Gastrocnemius medialis (tissue), 4 donors: ENCODE measurements at places on chromosomes 16 and 17.

DNA sequence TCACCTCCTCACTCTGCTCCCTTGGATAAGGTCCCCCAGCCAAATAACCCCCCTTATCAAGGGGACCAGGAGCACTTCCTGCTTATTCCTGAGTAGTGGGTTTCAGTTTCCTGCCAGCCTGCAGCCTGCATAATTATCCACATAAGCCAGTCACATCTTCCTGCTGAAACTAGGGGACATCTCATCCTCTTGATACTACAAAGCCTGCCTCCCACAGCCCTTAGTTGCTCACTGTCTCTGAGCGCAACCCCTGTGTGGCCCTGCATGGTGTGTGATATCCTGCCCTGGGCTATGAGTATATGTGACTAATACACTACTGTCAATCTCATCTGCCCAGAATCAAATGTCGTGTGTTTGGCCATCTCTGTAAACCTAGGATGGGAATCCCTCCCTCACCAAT lies 8.0 kb upstream of the XYLT2 start:
- no peak for DNase-seq

DNA sequence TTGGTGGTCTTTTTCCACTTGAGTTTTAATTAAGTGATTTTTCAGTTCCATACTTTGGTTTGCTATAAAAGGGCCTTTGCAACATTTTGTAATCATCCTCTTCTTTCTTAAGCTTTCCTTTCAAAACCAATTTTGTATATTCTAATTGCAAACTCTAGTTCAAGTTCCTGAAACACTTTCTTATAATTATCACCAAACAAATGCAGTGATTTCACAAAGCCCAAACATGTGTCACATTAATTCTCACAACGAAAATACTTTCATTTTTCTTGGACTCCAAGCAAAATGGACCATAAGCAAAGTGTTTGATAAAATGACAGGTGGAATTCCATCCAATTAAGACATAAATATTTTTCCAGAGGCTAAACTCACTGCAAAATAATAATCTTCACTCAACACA lies 188.2 kb upstream of the IRX5 start:
- no peak for DNase-seq

GRCh38 chr16:31409433-31409832 lies 16.3 kb downstream of the ITGAD start:
- no peak for DNase-seq

DNA sequence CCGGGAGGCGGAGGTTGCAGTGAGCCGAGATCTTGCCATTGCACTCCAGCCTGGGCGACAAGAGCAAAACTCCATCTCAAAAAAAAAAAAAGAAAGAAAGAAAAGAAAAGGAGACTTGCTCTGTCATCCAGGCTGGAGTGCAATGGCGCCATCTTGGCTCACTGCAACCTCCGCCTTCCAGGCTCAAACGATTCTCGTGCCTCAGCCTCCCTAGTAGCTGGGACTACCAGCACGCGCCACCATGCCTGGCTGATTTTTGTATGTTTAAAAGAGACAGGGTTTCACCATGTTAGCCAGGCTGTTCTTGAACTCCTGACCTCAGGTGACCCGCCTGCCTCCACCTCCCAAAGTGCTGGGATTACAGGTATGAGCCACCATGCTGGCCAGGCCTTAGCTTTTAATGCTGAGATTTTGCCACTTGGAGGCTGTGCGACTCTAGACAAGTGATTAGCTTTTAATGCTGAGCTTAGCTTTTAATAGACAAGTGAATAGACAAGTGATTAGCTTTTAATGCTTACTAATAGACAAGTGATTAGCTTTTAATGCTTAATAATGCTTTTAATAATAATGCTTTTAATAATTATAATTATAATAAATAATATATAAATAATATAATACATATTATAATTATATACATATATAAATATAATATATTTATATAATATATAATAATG lies 9.6 kb downstream of the LDAF1 start:
- DNase-seq, result no peak

- DNase-seq, result no peak
These were observed 23.5 kb downstream of the TADA2A start for GRCh38 chr17:37430051-37430627.

DNA sequence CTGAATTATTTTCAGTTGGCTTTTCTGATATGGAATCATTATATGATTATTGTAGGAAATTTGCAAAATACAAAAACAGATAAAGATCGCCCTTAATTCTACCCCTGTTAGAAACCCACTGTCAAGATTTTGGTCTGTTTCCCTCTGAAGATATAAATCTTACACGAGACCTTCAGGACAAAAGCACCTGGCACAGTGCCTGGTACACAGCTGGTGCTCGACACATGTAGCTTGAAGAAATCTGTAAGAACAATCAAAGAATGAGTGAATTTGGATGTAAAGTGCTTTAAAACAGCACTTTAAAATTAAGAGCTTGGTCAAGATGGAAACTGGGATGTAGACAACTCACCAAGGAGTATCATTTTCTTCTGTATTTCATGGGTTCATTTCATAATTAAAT lies 181.1 kb downstream of the C16orf78 start:
- DNase-seq, result no peak

GRCh38 chr16:81863630-81864352 lies 84.7 kb downstream of the PLCG2 start:
- no peak for DNase-seq

DNA sequence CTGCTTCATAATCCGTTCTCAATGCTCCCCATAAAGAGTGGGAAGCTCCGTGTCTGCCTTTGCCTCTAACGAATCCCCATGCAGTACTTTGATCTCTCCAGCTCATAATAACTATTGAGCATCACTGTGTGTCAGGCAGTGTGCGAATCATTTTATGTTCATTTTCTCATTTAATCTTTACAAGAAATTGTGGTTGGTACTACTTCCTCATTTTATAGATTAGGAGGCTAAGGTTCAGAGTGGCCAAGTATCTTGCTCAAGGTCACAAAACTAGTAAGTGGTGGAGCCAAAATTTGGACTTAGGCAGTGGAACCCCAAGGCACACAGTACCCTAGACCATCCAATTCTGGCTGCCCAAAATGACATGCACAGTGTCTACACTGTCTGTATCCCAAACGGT lies 44.8 kb downstream of the ABCC12 start:
- DNase-seq, result no peak

DNA sequence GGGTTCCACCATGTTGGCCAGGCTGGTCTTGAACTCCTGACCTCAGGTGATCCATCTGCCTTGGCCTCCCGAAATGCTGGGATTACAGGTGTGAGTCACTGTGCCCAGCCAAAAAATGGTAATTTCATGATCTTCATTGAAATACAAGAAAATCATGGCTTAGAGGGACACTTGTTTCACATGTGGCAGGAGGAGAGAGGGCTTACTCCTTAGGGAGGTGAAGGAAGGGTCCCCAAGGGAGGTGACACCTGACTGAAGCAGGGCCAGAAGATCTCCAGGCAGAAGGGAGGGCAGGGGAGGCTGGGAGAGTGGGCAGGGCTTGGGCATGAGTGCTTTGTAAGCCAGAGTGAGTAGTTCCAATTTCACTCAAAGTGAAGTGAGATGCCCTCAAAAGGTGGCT lies 20.0 kb upstream of the ITGAX start:
- DNase-seq, result no peak

DNA sequence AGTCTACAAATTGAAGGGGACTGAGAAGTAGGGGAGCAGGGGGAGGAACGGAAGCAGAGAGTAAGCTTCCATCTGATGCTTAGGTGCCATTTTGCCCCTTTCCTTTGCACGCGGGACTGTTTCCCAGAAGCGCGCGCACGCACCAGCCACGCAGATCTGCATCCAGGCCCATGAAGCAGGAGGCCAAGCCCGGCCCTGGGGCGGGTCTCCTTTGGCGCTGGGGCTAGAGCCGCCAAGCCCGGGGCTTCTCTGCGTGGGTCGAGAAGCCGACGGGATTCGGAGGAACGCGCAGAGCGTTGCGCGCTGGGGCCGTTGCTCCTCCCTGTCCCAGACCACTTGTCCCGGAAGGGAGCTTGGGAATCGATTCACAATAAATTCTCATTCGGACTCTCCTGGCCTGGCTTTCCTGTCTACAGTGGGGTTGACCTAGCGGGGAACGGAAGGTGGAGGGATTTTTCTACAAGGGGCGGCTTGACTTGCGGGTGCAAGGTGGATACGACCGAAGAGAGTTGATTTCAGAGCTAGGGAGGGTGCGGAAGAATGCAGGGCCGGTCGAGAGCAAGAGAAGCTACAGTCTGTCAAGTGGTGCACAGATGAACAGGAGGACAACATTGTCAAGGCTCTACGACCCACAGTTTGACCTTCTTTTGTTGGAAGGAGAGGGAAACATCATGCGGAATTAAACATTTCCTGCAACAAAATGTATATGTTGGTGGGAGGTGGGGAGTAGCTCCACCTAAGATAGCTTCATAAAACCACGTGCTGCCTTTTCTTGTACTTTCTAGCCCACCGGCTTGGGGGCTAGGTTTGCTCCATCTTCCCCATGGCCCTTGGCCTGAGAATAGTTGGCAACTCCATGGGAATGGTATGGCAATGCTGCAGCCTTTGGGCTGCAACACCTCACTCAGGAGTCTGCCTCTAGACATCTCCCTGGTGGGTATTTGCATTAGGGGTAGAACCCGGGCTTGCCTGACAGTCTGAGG lies 4.5 kb downstream of the HOXB9 start:
- DNase-seq, result no peak

DNA sequence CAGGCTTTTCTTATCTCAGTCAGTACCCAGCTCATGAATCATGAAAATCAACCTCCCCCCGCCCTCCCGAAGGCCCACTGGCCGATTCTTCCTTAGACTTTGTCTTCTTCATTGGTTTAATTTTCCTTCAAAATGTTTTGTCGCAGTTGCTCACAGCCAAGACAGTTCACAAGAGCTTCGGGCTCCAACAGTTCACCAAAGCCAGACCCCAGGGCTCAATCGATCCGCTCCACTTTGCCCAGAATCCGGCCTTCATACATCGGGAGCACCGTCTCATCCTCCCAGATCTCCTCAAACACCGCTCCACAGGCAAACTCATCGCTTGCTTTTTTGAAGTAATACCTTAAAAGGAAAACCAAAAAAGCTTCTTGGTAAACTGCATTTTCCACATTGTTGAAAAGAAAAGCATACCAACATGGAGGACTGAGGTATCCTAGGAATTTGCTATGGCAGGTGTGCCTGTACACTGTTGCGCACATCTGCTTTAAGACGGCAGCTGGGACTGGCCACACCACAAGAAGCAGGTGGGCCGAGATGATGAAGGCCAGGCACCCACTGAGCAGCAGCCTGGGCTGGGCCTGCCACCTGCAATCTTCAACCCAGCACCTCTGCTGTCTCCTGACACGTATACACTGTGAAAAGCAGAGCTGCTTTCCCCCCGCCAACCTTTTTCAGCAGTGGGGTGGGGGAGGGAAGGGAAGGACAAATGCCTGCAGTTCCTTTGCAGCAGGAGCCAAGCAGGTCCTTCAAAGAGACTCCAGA lies 31.5 kb downstream of the AXIN2 start:
- DNase-seq, result no peak

- DNase-seq, result no peak
These were observed 16.5 kb upstream of the SLC38A8 start for GRCh38 chr16:84059111-84059510.

GRCh38 chr17:80765241-80765961 lies 220.8 kb downstream of the RPTOR start:
- DNase-seq, result no peak

- DNase-seq, result no peak
These were observed 47.8 kb downstream of the ANKRD11 start for GRCh38 chr16:89442588-89442987.

DNA sequence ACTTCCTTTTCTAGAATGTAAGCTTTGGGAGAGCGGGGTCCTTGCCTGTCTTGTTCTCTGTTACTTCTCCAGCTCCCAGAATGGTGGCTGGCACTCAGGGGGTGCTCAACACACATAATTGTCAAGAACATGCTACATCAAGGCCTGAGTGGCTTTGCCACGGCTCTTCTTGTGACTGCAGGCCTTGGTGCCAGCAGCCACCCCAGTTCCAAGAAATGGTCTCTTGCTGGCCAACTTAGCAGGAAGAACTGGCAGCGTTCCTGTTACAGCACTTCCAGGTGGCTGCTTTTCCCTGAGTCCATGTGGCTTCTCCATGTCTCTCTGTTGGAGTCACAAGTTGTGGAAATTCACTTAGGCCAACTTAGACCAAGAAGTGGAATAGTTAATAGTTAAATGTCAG lies 36.1 kb downstream of the PRKCB start:
- DNase-seq, result no peak

DNA sequence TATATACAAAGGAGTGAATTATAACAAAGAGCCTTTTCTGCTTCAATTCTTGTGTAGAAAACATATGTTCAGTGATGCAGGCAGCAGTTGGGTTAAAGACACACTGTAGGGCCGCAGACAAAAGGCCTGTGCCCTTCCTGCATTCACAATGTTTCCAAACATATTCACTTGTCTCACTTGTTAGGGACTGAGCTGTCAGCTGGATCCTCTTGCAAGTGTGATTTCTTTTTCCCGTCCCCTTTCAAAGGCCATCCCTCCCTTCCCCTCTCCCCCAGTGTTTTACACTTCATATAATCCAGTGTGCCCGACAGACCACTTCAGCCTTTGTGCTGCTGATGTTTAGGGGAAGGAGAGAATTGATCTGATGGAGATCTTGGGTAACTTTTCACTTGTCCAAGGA lies 217.0 kb downstream of the FTO start:
- DNase-seq, result no peak

DNA sequence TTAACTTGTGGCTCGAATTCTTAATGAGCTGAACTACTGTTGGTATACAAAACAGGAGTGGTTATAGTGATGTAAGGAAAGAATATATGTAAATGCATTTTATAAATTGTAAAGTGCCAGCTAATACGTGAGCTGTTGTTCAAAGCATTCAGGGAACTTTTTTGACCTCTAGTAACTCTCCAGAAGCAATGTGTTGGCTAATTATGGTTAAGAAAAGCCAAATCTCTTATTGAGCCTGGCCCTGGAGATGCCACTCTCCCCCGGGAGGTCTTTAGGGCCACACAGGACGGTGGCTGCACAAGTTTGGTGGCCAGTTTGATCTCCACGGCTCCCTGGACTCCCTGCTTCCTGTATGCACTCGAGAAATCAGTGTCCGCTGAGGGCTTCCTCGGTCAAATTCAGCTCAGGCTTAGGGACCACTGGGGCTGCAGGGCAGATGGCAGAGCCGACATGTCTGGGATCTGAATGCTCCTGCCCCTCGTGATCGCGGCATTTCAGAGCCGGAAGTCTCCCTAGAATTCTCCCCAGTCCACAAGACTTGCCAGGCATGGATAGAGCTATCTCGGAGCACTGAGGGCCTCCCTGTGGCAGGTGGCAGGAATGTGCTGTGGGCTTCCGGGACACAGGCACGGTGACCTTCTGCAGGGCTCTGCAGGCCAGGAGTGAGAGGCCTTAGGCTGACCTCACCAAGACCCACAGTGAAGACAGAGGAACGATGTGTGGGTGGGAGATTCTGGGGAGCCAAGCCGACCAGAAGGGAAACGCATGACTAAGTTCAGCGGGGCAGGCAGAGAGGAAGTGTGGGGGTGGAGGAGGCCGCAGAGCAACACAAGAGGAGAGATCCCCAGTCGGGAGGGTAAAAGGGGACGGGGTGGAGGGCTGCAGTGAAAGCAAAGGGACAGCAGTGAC lies 18.6 kb upstream of the PITPNM3 start:
- DNase-seq, result no peak
